ENCODE measurements at places on chromosomes 13 and 19. TPM values are rescaled to one million over a fixed set of nuclear protein-coding genes. Genes with fewer than 3 reads are reported as not detected.

GRCh38 chr13:37011788-37012187 is 11.2 kb downstream of the EXOSC8 start:
- peaks cover 40% of the 10 kb centered on the region for H3K36me3 ChIP-seq
- no peak overlapping the region for H3K4me3 ChIP-seq
- no peaks in the 10 kb centered on the region for H3K4me1 ChIP-seq
- H3K27me3 ChIP-seq: no peaks in the 10 kb centered on the region
- no peak overlapping the region for H3K27ac ChIP-seq
- DNase-seq: no peak

GRCh38 chr13:53460796-53461195 is 432.2 kb downstream of the OLFM4 start:
- H3K4me3 ChIP-seq: no peak overlapping the region
- H3K4me1 ChIP-seq: peaks cover 10% of the 10 kb centered on the region
- peaks cover 3% of the 10 kb centered on the region for H3K36me3 ChIP-seq
- H3K27ac ChIP-seq: peak overlapping the region; percentile 3
- no peak for DNase-seq
- no peaks in the 10 kb centered on the region for H3K27me3 ChIP-seq

DNA sequence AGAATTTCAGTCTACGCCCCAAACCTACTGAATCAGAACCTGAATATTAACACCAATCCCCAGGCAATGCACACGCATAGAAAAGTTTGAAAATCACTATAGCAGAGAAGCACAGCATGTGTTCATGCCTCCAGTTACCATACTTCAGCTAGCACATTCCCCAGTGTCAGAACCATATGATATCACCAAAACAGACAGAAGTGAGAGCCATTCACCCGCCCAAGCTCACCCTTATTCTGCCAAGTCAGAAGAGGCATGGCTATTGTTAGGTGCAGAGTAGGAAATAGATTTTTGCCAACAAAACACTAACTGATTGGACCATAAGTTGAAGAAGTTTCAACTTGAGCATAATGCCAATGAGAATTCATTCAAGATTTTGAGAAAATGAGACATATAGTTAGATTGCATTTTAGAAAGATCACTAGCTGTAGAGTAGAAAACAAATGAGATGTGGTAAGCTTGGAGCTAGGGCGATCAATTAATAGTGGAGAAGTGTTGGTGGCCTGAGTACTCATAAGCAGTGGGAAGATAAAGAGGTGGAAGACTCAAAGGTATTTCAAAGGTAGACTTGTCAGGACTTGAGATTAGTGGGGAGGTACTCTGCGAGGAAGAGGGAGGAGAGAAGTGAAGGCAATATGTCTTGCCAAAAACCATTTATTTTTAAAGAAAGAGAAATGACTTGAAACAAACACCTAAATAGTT is 492.4 kb downstream of the SUCLA2 start:
- no peak overlapping the region for H3K4me3 ChIP-seq
- no peak overlapping the region for H3K27ac ChIP-seq
- DNase-seq: no peak
- H3K36me3 ChIP-seq: no peaks in the 10 kb centered on the region
- no peaks in the 10 kb centered on the region for H3K4me1 ChIP-seq
- no peaks in the 10 kb centered on the region for H3K27me3 ChIP-seq

GRCh38 chr19:47760632-47760999 is 15.3 kb downstream of the NOP53 start:
- H3K36me3 ChIP-seq: peaks cover 17% of the 10 kb centered on the region
- no peak for DNase-seq
- H3K4me1 ChIP-seq: no peaks in the 10 kb centered on the region
- no peaks in the 10 kb centered on the region for H3K27me3 ChIP-seq

DNA sequence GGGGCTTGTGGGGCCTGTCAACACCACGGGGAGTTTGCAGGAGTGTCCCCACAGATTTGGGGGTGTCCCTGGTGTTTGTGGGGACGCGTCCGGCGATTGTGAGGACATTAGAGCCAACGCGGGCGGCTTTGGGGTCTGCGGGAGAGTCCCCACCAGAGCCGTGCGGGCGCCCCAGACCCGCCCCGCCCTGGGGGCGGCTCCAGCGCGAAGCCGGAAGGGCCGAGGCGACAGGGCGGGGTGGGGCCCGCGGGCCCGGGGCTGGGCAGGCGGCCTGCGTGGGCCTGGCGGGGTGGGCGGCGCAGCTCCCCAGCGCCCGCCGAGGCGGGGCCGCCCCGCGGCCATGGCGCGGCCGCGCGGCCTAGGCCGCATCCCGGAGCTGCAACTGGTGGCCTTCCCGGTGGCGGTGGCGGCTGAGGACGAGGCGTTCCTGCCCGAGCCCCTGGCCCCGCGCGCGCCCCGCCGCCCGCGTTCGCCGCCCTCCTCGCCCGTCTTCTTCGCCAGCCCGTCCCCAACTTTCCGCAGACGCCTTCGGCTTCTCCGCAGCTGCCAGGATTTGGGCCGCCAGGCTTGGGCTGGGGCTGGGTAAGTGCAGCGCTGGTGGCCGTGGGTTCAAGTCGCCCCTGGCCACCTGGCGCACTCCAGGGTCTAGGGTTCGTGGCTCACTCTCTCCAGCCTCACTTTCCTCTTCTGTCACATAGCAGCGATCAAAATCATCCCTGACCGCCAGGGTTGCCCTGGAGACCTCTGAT is 10.3 kb downstream of the PDE4A start:
- peaks cover 87% of the 10 kb centered on the region for H3K27me3 ChIP-seq
- no peak for DNase-seq
- peaks cover 4% of the 10 kb centered on the region for H3K4me1 ChIP-seq
- H3K4me3 ChIP-seq: peak overlapping the region; percentile 67

DNA sequence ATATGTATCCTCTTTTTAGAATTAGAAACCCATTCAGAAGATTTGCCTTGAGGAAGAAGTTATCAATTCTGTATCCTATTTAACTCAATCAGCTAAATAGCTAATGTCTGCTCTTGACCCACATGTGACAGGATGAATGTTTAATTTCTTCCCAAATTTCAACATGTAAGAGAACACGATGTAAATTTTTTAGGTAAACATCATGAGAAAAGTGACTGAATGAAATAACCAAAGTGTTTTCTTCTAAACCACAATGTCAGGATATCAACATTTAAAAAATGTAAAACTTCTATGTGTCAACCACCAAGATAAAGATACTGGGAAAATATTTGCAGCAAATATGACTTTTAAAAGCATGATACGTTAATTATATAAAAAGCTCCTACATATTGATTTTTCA is 302.4 kb downstream of the DCT start:
- no peak overlapping the region for H3K4me3 ChIP-seq
- H3K36me3 ChIP-seq: no peaks in the 10 kb centered on the region
- no peaks in the 10 kb centered on the region for H3K27me3 ChIP-seq
- no peak overlapping the region for H3K27ac ChIP-seq

DNA sequence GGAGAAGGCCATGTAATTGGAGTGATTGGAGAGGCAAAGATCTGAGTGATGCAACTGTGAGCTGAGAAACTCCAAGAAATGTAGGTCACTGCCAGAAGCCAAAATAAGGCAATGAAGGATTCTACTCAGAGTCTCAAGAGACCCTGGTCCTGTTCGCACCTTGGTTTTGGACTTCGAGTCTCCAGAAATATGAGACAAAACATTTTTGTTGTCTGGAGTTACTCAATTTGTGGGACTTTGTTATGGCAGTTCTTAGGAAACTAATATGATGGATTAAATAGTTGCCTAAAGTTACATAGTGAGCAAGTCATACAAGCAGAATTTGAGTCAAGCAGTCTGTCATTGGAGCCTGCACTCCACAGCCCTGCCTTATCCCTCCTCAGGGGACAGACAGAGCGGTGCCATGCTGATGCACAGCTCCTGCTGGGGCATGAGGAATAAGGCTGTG is 104.2 kb downstream of the ITGBL1 start:
- no peak for DNase-seq
- no peaks in the 10 kb centered on the region for H3K4me1 ChIP-seq
- H3K27me3 ChIP-seq: peaks cover 10% of the 10 kb centered on the region
- H3K36me3 ChIP-seq: no peaks in the 10 kb centered on the region

- H3K4me3 ChIP-seq: peak overlapping the region; percentile 70
- H3K27me3 ChIP-seq: no peaks in the 10 kb centered on the region
- no peak for DNase-seq
- peak overlapping the region; percentile 71 for H3K27ac ChIP-seq
Measured at GRCh38 chr13:50386541-50387050, 371.4 kb downstream of the KCNRG start.

- H3K4me1 ChIP-seq: peaks cover 13% of the 10 kb centered on the region
- peak overlapping the region; percentile 97 for H3K4me3 ChIP-seq
- no peaks in the 10 kb centered on the region for H3K27me3 ChIP-seq
- no peak for DNase-seq
- H3K36me3 ChIP-seq: peaks cover 4% of the 10 kb centered on the region
Measured at GRCh38 chr19:46714444-46715106, 2.3 kb downstream of the PRKD2 start.

GRCh38 chr13:41054919-41055619 is 6.2 kb upstream of the WBP4 start:
- peak overlapping the region; percentile 67 for H3K27ac ChIP-seq
- no peaks in the 10 kb centered on the region for H3K27me3 ChIP-seq
- H3K4me3 ChIP-seq: peak overlapping the region; percentile 3
- H3K36me3 ChIP-seq: peaks cover 21% of the 10 kb centered on the region

- no peak for DNase-seq
- H3K27me3 ChIP-seq: no peaks in the 10 kb centered on the region
- H3K4me1 ChIP-seq: no peaks in the 10 kb centered on the region
- H3K36me3 ChIP-seq: no peaks in the 10 kb centered on the region
Measured at GRCh38 chr13:56271686-56272085, 869.0 kb upstream of the PRR20A start.

DNA sequence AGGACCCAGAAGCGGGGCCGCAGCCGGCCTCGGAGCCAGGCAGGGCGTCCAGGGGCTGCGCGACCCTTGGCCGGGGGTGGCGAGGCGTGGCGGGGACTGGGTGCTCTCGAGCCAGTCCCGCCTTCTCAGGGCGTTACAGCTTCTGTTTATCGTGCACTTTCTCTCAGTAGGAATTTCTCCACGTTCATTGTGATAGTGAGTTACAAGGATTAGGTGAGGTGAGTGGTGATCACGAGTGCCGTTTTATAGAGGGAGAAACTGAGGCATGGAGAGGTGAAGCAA is 600 bp downstream of the AP1M1 start:
- peak overlapping the region; percentile 87 for H3K4me3 ChIP-seq
- peaks cover 5% of the 10 kb centered on the region for H3K36me3 ChIP-seq
- peak overlapping the region; percentile 35 for H3K27ac ChIP-seq
- no peak for DNase-seq
- H3K27me3 ChIP-seq: no peaks in the 10 kb centered on the region

DNA sequence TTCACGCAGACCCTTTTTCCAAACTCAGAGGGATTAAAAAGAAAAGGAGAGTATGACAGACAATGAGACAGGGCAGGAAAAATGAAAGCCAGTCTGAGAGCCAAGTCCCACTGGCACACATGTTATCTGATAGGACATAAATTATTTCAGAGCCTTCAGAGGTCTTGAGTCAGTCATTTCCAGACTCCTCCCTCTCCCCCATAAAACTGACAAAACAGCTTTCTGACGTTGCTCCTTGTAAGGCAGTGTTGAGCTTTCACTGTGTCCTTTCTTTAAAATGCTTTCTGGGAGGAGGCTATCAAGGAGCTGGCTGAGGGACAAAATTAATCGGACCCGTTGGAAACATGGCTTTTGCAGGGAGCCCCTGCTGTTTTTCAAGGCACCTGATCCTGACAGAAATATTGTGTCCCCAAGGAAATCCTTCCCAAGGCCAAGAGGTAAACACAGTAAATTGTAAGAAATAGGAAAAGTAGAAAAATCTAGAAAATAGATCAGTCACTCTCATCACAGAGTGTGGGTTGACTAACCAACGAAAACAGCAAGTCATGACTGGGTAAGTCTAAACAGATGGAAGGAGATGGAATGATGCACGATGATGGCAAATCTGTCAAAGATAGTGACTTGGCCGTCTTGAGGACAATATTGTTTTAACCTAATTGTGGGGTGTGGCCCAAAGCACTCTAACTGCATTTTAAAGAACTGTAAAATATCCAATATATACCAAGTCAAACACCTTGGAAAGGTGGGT is 89.7 kb downstream of the DCT start:
- no peaks in the 10 kb centered on the region for H3K27me3 ChIP-seq
- no peak overlapping the region for H3K27ac ChIP-seq
- no peaks in the 10 kb centered on the region for H3K36me3 ChIP-seq
- H3K4me3 ChIP-seq: no peak overlapping the region

DNA sequence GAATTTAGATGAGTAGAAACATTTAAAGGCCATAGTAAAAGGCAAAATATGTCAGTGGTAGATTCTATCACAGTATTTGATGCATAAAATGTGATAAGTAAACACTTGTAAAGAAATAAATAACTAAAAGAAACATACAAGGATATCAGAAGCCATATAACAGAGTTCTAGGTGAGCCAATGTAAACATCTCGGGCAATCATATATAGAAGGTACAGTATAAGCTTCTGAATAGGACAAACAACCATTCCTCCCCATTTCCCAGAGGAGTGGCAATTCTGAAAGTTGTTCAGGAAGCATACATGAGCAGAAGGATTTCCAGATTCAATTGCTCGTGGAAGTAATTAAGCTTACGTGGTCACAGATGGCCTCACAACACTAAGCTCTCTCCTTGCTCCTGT is 267.3 kb downstream of the LHFPL6 start:
- no peak overlapping the region for H3K4me3 ChIP-seq
- no peaks in the 10 kb centered on the region for H3K4me1 ChIP-seq
- DNase-seq: no peak
- H3K27me3 ChIP-seq: peaks cover 4% of the 10 kb centered on the region
- H3K27ac ChIP-seq: no peak overlapping the region

DNA sequence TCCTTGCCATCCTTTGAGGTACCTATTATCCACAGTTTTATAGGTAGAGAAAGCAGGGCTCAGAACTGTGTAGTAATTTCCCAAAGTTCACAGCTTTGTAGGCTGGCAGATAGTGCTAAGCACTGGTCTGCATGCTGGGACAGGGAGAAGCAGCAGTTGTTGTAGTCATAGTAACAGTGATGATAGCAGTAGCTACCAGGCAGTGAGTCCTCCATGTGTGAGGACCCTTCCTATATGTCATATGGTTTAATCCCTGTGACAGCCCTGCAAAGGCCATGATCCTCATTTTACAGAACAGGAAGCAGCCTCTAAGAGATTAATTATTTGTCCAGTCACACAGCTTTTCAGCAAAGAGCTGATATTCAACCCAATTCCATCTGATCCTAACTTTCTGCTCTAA is 21.0 kb downstream of the SERP2 start:
- peaks cover 63% of the 10 kb centered on the region for H3K4me1 ChIP-seq
- peaks cover 14% of the 10 kb centered on the region for H3K27me3 ChIP-seq
- H3K36me3 ChIP-seq: no peaks in the 10 kb centered on the region
- no peak overlapping the region for H3K27ac ChIP-seq

The TSKS gene
- total RNA-seq: not detected

The AMER2 gene
- total RNA-seq: 0.14 TPM

The TMIGD2 gene
- total RNA-seq: not detected

The STAP2 gene
- 42.5 TPM for total RNA-seq

The RASA3 gene
- 9.3 TPM for total RNA-seq

The LRRC8E gene
- total RNA-seq: 4.3 TPM

The IFNL3 gene
- not detected for total RNA-seq

The SULT2A1 gene
- total RNA-seq: 4.4 TPM

The EFNA2 gene
- 17.6 TPM for total RNA-seq

The RUBCNL gene
- 1.1 TPM for total RNA-seq
